T-helper 22 cell (primary cell): ENCODE measurements at places on chromosomes 11 and 22.

- no peak for DNase-seq
These were observed 36.3 kb downstream of the ETS1 start for GRCh38 chr11:128551058-128551457.

DNA sequence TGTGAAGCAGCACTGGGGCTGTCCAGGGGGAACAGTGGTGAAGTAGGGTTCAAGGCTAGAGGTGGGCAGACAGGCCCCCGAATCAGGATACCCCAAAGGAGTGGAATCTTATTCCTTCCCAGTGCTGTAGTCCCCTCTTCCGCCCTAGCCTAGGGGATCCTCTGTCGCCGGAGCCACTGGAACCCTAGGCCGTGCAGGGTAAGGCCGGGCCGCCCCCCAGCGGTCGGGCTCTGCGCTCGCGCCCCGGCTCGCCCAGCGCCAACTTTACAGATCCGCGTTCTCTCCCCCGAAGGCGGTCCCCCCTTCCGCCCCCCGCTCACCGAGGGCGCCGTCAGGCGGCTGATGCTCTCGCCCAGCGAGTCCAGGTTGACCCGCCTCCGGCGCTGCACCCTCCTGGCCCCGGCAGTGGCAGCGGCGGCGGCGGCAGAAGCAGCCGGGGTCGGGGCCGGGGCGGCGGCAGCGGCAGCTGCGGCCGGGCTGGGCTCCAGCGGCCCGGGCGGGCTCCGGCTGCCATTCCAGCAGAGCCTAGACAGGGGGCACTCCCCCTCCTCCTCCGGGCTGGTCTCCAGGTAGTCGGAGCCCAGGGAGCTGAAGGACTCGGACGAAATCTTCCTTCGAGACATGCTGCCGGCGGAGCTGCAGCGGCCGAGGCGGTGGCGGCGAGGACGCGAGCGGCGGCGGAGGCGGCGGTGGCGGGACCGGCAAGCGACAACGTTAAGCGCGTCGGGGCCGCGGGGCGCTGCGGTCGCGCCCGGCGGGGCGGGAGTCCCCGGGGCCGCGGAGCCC is 650 bp downstream of the GUCY1A2 start:
- no peak for DNase-seq

- no peak for DNase-seq
These were observed 71.8 kb downstream of the PIWIL4 start for GRCh38 chr11:94638902-94639373.

GRCh38 chr11:71488681-71489270 is 35.8 kb downstream of the NADSYN1 start:
- no peak for DNase-seq

DNA sequence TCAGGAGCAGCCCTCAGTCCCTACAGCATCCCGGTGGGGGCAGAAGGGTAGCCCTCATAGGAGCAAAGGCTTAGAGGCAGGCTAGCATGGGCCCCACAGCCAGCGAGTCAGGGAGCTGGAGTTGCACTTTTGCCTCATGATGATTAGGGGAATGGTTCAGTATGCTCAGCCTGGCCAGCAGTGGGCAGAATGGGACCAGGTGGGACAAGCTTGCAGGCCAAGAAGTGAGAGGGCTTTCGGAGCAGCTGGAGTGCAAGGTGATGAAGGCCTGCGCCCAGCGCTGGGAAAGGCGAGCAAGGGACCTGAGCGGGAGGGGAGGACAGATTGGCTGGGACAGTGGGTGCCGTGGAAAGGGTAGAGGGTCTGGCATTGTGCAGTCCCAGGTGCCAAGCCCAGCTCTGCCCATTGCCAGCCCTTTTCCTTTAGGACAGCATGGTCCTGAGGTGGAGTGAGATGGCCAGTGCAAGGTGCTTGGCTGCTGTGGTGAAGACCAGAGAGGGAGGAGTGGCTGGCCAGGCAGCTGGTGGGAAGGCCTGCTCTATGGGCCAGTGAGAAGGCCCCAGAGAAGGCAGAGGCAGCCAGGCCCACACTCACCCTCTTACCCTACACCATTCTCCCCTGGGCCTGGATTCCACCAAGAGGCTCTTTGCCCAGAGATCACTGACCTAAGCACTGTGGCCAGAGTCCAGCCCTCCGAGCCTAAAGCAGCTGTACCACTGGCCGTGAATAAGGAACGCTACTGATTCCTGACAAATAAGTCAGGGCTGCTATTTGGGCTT is 47.9 kb upstream of the SUSD2 start:
- no peak for DNase-seq

- DNase-seq = no peak
These were observed 52.2 kb downstream of the JAM3 start for GRCh38 chr11:134120921-134121526.

DNA sequence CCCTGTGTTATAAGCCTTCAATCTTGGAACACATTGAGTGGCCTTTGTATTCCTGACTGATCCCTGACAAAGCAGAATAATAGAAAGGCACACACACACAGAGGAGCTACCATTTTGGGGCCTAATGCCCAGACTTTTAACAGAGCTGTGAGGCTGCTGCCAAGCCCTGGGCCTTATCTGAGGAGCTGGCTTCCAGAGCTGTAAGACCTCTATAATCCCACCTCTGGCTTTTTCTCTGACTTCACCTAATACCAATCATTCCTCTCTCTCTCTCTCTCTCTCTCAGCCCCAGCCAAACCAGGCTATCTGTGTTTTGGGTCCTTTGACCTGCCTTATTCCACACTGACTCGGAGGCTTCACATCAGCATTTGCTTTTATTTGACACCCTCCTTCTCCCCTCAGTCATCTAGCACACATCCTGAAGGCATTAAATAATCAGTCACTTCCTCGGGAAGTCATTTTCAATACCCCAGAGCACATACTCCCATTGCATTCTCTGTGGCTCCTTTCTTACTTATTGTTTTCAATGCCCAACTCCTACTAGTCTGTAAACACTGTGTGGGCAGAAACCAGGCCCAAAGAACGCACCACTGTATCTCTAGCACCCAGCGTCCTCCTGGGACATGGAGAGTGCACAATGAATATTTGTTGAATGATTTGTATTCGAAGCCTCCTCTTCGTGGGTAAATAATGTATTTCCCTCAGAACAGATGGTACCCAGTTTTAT is 21.2 kb upstream of the TRIM44 start:
- DNase-seq = no peak

GRCh38 chr22:24319451-24319850 is 48.8 kb downstream of the SPECC1L start:
- no peak for DNase-seq

DNA sequence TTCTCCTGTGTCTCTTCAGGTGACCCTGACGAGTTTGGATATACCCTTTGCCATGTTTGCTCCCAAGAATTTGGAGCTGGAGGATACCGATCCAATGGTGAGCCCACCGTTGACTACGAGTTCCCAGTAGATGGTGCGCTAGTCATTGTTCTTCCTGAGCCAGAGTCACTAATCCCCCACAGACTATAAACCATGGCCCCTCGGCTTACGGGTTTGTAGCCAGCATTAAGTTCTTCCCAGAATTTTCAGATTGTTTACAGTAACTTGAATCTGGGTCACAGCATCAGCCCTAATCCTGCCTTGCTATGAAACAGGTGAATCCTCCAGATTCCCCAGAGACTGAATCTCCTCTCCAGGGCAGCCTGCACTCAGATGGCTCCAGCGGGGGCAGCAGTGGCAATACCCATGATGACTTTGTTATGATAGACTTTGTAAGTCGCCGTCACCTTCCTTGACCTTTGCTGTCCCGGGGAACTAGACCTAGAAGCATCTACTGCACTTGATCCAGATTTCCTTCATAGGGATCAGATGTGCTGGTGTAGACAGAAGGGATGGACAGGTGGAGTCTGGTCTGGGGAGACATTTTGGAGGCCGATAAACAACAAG is 31.8 kb downstream of the ARHGAP1 start:
- no peak for DNase-seq

- no peak for DNase-seq
These were observed 20.0 kb downstream of the SYT13 start for GRCh38 chr11:45265969-45266675.
